ENCODE measurements at places on chromosomes 11 and 22.
A peak's percentile ranks its signal among the peaks of the same experiment; 100 is the strongest.

GRCh38 chr22:16962501-16962900, 45.5 kb downstream of the GAB4 start:
- DNase-seq: no peak

- DNase-seq: no peak
Measured at GRCh38 chr11:124657904-124658303, 15.6 kb downstream of the SIAE start.

DNA sequence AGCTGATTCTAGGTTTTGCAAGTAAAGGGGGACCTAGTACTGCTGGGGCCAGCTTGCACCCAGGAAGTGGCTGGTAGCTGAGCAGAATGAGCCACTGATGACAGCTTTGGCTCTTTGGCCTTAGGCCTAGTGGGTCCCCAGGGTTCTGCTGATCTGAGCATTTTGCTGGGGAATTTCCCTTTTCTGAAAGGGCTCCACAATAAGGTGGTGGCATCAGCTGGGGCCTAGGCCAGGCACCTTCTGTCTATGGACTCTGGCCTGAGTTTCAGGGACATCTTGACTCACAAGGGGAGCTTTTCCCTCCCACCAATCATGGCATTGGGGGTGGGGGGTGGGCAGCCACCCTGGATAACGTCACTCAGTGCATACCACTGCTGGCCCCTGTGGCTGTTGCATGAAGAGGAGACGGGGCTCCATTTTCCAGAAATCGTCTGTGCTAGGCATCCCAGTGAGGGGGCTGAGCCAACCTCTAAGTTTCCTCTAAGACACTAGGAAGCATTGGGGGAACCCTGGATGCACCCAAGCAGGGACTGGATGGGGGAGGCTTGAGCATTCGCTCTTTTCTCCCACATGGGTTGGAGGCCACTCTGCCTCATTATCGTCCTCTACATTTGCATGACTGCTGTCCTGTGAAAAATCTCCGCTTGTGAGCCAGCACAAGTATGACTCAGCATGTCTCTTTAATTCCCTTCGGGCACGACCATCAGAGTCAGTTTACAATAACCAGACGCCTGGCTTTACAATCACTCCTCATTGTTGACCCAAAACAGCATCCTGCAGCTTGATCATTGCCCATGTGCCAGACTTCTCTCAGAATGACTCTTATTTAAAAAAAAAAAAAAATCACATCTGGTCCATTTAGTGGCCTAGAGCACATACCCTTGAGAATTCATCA, 145.0 kb upstream of the THY1 start:
- no peak for DNase-seq

- DNase-seq: no peak
Measured at GRCh38 chr22:39631381-39632286, 61.1 kb downstream of the CACNA1I start.

- DNase-seq: no peak
Measured at GRCh38 chr11:12410006-12410728, 32.8 kb downstream of the PARVA start.

- no peak for DNase-seq
Measured at GRCh38 chr11:58525037-58525614, 17.2 kb upstream of the OR5B21 start.

DNA sequence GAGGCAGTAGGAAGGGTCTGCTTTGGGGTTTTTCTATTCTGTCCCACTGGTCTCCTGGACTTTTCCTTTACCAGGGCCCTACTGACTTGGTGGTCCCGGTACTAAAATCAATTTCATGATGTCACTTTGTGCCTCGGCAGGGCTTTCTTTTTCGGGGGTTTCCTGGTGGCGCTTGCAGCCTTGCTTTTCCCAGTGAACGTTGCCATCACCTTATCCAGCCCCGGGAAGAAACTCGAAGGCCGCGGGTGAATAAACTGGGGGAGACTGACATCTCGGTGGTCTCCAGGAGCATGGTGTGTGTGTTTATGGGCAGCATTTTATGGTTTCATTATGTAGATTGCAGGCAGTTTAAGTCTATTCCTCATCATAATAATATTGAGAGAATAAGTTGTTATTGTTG, 84.4 kb downstream of the KCNQ1 start:
- DNase-seq: no peak

- no peak for DNase-seq
Measured at GRCh38 chr22:45740236-45740635, 68.6 kb downstream of the ATXN10 start.

DNA sequence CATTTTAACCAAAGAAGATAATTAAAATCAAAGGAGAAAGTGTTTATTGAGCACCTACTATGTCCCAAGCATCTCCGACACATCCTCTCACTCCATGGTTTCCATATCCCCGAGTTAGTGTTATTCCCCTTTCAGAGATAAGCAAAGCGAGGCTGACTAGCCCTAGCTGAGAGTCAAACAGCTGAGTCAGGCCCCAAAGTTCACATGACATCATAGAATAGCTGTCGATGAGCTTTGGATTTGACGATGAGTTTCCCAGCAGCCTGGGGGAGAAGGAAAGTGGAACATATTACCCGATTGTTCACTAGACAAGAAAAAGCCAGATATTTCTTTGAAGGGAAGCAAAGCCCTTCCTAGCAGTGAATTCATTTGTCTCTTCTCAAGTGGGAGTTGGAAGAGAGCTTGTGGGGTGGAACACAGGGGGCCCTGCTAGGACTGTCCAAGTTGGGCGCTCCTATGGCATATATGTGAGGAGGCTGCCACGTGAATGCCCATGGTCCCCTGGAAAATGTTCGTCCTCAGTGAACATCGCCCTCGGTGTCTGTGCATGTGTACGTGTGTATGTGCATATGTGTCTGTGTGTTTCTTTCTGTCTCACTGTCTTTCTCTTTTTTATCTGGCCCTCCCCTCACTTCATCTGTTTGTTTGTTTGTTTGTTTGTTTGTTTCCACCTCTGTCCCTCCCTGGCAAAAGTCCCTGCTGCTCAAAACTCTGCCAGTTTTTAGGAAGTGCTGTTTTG, 493 bp upstream of the CYTH4 start:
- DNase-seq: no peak

- DNase-seq: no peak
Measured at GRCh38 chr22:17496841-17497240, 66.5 kb upstream of the SLC25A18 start.

GRCh38 chr11:87173185-87174039, 135.7 kb downstream of the TMEM135 start:
- DNase-seq: peak; percentile 25

GRCh38 chr11:23991165-23991539, 505.7 kb upstream of the LUZP2 start:
- no peak for DNase-seq

DNA sequence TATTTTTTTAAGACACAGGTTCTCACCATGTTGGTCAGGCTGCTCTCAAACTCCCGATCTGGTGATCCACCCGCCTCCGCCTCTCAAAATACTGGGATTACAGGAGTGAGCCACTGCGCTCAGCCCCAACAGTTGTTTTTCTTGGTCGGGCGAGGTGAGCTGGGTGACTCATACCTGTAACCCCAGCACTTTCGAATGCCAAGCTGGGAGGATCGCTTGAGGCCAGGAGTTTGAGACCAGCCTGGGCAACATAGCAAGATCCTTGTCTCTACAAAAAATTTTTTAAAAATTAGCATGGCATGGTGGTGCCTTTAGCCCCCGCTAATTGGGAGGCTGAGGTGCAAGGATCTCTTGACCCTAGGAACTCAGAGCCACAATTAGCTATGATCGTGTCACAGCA, 7.0 kb upstream of the NF2 start:
- DNase-seq: no peak

- DNase-seq: no peak
Measured at GRCh38 chr22:20581503-20582170, 74.2 kb downstream of the MED15 start.

GRCh38 chr11:110828086-110828485, 115.8 kb upstream of the ARHGAP20 start:
- DNase-seq: no peak

GRCh38 chr22:38067028-38067415, 9.8 kb downstream of the PICK1 start:
- no peak for DNase-seq

DNA sequence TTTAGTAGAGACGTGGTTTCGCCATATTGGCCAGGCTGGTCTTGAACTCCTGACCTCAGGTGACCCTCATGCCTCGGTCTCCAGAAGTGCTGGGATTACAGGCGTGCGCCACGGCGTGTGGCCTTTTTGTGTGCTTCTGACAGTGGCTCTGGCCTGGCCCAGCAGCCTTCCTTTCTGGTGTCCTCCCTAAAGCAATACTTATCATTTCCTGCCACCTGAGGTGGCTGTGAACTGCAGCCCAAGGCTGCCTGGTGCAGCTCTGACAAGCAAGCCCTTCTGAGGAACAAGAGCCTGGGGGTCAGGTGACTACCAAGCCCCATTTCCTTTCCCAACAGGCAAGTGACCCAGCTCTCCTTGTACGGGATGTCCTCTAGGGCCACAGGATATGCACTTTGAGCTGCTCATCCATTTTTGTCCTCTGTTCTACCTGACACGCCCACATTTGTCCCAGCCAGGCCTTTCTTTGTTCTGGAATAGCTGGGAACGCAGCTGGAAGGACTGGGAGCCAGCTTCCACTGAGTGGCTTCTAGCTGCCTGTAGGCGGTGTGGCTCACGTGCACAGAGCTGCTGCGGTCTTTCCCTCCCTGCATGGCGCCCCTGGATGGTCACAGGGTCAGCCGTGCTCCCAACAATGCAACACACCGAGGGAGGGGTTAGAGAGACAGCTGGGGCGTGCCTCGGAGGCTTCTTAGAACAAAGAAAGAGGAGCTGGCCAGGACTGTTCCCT, 12.3 kb upstream of the BID start:
- no peak for DNase-seq
